ENCODE measurements at places on chromosomes 13 and 19.
A peak's percentile ranks its signal among the peaks of the same experiment; 100 is the strongest.

- no peak for DNase-seq
These were observed 3.5 kb upstream of the SIGLEC7 start for GRCh38 chr19:51138549-51138979.

DNA sequence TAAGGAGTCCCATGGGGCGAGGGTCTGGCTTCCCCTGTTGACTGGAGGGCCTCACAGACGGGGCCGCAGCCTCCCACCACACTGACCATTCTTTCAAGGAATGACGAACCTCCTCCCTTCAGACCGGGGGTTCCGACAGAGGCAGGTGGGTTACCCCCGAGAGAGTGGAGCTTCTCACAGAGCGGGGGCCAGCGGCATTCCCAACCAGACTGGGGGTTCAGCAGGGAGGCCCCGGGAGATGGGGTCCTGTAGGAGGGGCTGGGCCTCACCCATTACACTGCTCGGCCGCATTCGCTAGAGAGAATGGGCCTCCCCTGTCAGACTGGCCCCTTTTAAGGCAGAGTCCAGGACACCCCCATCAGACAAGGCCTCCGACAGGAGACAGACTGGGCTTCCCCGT, 15.6 kb upstream of the C2CD4C start:
- DNase-seq, result no peak

DNA sequence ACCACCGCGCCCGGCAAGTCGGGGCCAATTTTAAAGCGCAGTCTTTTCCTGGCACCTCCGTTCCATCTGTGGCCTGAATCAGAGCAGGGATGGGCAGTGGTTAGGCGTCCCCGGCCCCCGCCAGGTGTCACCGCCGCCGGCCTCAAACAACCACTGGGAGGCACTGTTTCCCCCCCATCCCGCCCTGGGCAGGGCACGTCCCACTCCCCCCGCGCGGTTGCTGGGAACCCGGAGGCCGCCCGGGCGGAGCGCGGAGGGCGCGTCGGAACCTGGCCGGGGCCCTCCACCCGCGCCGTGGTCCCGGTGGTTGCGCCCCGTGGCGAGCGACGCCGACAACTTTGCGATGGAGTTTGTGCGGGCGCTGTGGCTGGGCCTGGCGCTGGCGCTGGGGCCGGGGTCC, at the start of gene GRIN3B:
Gene GRIN3B, plus strand, starts transcription at position 325 of the 400 bp plus-strand sequence. Its CDS starts 19 bp downstream, at position 344.
- DNase-seq, result no peak

GRCh38 chr19:37551129-37551993, 43.2 kb downstream of the ZNF571 start:
- no peak for DNase-seq

DNA sequence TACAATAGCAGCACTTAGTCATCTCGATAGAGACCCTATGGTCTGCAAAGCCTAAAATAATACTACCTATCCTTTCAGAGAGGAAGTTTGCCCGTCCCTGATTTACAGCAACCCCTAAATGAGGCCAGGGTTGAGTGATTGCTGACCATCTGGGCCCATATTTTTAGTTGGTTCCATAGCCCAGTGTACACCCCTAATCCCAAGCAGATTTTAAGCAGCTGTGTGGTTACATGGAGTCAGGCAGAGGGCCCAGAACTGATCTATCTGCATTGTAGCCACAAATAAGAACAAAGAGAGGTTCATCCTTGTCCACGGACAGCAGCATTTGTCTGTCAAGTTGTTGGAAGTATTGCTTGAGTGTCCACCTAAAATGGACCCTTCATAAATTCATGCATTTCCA, 148.2 kb downstream of the DCT start:
- no peak for DNase-seq

DNA sequence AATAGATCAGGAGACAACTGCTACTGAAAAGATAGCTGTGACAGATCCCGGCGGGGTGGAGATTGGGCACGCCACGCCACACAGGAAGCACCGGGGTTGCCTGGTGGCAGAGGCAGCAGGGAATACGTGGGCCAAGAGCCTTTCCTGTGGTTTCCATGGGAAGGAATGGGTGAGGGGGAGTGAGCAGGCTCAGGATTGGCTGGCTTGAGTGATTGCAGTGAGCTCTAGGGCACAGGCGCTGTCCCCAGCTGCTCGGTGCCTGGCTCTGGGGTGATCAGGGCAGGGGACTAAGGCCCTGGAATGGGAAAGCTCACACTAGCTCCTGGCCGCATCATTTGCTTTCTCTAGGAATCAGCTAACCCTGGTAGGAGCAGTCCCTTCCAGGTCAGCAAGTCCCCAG, 166.1 kb downstream of the USP12 start:
- no peak for DNase-seq

- DNase-seq, result no peak
These were observed 16.9 kb upstream of the ZNF254 start for GRCh38 chr19:24069905-24070657.

DNA sequence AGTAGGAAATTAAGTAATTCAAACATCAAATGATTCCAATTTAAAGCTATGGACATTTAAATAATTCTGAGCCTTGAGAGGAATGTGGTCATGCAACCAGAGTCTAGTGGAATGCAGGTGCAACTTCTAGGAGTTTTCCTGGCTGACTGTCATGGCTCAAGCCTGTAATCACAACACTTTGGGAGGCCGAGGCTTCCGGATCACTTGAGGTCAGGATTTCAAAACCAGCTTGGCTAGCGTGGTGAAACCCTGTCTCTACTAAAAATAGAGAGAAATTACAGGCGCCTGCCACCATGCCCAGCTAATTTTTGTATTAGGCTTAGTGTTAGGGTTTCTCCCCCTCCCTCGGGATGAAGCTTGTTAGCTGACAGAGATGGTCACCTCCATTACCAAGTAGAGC, 6.4 kb downstream of the ZNF808 start:
- DNase-seq, result no peak

- DNase-seq, result no peak
These were observed 4.6 kb downstream of the OR10H2 start for GRCh38 chr19:15732388-15732787.

DNA sequence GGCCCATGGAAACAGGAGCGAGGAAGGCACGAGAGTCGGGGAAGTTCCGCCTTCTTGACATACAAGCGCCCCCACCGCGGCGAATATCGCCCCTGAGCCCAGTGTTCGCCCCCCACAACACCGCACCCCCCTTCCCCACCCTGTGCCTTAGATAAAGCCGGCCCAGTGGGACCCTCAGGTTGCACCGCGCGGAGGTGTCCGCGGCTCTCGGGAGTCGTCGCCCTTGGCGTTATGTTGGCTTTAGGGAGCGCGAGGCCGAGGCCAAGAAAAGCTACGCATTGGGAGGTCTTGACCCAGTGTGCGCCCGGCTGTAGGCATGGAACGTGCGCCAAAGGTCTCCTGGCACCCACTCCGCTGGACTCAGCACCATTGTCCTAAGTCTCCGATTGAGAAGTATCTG, 603 bp upstream of the ZNF132 start:
- DNase-seq, result no peak

GRCh38 chr19:6126335-6126974, 9.0 kb upstream of the ACSBG2 start:
- DNase-seq, result no peak

GRCh38 chr13:89688918-89689317, 1658.6 kb upstream of the MIR17HG start:
- no peak for DNase-seq

DNA sequence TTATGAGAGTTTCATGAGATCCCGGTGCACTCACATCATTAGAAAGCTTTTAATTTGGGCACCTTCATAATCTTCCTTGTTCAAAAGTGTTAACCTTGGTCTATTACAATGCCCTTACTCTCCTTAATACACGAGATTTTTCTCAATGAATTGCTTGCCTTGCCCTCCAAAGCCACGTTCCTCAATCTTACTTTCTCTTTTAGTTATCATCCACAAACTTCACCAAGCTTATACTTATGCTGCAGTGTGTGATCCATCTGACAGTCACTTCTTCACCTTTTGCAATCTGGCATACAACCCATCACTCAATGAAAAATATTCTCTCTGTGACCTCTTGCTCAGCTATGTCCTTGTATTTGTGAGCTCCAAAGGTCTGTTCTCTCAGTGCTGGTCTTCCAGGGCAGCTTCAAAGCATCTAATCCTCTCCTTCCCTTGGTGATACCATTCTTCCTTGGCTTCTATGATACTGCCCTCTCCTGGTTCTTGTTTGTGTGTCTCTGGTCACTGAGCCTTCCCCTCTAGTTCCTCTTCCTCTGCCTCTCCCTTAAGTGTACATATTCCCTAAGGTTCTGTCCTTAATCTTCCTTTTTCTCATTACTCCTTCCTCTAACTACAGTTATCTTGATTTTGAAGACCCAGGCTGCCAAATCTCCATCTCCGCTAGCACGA, 202.2 kb upstream of the STARD13 start:
- DNase-seq, result no peak

DNA sequence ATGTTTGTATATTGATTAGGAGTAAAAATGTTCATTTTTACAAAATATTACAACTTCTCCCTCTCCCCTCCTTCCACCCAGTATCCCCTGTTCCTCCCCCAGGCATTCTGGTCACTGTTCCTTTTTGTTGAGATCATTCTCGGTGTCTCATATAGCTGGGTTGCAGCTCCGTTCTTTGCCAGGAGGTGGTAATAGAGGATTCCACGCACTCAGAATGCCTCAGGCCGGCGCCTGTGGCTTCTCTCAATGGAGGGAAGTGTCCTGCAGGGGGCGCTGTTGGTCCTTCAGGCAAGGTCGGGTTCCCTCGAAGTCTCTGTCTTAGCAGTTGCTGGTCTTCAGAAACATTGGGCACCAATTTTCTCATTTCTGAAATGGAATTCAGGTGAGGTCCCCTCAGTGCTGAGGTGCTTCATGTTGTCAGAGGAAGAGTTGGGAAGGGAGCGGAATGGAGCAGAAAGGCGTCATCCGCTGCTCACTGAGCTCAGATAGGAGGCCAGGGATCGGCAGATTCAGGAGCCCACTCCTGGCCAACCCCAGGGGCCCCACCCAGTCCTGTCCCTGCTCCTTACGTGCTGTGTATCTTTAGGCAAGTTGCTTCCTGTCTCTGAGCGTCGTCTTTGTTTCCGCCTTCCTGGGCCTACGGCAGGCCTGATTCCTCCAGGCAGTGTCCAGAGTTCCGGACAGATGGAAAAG, 10.3 kb upstream of the GARIN5A start:
- no peak for DNase-seq

GRCh38 chr13:27524981-27525975, 74.9 kb upstream of the MTIF3 start:
- DNase-seq, result no peak

DNA sequence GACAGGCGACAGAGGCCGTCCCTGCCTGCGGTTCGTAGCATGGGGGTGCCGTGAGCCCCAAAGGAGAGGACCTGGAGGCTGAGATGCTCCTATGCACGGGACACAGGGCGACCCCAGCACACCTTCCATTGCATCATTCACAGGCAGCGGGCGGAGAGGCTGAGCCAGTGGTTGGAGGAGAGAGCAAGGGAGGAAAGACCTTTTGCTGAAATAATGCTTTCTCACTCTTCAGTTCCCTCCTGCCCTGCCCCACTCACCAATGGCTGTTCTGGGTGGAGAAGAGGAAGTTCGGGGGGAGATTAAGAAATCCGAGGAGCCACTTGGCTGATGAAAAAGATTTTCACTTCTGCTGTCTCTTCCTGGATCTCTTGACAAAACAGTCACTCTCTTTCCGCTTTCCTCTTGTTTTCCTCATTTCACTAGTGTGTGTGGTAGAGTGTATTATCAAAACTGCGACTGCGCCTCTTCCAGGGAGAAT, at the start of gene NLRP12:
Gene NLRP12, minus strand, starts transcription at position 181 of the 478 bp plus-strand sequence. Its CDS starts 140 bp downstream, at position 41.
- no peak for DNase-seq

DNA sequence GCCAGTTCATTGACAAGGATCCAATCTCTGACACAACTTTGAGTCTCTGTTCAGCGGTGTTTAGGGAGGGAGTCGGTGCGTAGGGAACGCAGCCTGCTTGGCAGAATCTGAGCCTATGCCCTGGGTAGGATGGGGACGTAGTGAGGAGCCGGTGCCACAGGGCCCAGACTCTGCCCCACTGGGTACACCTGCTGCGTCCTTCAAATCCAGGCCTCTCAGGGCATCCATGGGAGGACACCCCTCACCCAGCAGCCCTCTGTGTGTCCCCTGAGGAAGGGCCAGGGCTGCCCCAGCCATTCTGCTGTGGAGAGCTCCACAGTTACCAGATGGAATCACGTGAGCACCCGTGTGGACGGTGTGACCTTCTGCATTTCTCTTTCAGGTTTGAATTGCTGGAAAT, 133.2 kb upstream of the MCF2L start:
- DNase-seq, result no peak

DNA sequence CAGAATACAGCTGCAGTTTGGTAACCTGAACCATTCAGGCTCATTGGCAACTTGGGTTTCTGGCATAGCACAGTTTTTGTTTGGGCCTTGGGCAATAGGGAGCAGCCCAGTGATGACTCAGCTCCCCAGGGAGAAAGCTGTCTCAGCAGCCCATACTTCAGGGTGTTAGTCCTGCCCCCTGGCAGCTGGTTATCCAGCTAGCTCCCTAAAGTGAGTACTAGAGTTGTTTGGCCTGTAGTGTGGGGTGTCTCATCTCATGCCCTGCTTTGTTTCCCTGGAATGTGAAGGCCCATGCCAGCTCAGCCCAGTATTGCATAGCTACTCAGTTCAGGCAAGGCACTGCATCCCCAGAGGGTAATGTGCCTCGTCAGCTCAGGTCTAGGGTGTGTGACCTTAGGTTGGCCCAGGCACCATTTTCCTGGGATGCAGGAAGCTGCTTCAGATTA, 18.2 kb upstream of the ZNF543 start:
- peak; percentile 88 for DNase-seq

GRCh38 chr19:53055117-53055516, 10.6 kb downstream of the ERVV-2 start:
- DNase-seq, result no peak

DNA sequence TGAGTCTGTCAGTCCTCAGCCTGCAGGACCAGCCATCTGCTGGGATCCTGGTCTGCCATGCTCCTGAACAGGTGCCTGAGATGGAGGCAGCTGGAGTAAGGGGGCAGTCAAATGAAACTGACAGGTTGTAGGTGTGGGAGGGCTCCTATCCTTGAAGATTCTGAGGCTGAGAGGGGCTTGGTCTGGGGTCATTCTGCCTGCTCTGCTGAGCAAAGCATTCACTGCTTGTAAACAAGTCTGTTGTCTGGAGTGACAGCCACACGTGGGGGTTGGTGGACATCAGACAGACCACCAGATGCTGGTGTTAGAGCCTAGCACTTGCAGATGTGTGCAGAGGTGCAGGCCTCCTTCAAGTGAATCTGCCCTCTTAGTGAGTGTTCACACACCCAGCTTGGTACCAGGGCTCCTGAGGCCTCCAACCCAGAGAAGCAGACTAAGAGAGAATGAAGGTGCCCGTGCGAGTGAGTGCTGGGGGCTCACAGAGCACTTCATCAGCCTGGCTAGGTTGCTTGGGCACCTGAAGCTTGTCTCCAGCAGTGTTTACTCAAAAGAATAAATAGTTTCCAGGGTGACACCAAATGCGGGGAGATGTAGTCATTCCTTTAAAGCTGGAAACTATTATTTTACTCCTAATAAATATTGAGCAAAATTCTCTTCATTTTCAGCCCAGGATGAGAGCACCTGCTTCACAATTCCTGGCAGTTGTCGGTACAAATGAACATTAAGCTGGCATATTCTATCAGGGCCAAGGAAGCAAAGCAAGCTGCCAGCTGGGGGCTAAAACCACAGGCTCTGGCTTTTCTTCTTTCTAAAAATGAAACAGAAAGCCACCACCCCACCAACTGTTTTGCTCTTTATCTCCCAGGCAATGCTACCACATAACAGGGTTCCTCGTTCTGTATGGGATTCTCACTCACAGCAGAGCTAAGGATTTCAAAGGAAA, 82.3 kb downstream of the RNASEH2B start:
- DNase-seq, result no peak

All from brain pericyte (primary cell).